ENCODE measurements at places on chromosomes 1 and 21.

GRCh38 chr1:41500378-41500777 is 15.9 kb upstream of the EDN2 start:
- no peak for DNase-seq

GRCh38 chr1:100721526-100722207 is 2.1 kb downstream of the VCAM1 start:
- no peak for DNase-seq

GRCh38 chr1:82927753-82928152 is 1071.2 kb downstream of the TTLL7 start:
- DNase-seq, result no peak

- no peak for DNase-seq
Measured at GRCh38 chr21:19921211-19921610, 1077.0 kb upstream of the NCAM2 start.

GRCh38 chr1:117051224-117052064 is 8.7 kb upstream of the TTF2 start:
- no peak for DNase-seq

GRCh38 chr1:240906477-240906876 is 294.5 kb upstream of the GREM2 start:
- DNase-seq, result no peak

- DNase-seq, result peak; percentile 51
Measured at GRCh38 chr1:17696417-17697301, 58.5 kb upstream of the ACTL8 start.

DNA sequence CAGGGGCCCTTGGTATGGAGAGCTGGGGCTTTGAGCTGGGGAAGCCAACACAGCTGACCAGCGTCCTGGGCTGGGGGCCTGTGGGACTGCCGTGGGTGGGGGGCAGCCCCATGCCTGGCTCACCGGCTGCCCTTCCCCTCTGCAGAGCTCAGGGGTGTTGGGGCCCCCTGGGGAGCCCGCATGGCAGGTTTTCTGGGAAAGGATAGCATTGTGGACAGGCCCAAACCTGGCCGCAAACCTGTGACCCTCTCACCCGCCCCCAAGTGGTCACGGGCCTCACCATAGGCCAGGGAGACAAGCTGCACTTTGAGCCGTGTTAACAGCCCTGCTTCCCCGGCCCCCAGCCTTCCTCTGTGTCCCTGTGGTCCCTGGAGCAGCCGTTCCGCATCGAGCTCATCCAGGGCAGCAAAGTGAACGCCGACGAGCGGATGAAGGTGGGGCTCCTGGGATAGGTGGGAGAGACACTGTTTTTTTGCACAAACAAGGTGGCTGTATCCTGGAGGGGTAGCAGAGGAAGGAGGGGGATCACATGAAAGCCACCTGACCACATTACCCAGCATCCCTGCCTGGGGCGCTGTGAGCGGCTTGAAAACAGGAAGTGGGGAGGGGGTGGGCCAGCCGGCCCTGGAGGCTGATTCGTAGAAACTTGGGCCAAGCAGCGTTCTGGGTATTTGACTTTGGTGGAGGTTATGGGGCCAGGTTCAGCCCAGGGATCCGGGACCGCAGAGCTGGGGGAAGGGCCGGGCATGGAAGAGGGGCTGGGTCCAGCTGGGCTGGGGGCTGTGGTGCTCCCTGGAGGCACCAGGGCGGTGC is 65.9 kb downstream of the PIK3CD start:
- DNase-seq, result no peak

- no peak for DNase-seq
Measured at GRCh38 chr1:63122079-63122478, 200.3 kb upstream of the FOXD3 start.

DNA sequence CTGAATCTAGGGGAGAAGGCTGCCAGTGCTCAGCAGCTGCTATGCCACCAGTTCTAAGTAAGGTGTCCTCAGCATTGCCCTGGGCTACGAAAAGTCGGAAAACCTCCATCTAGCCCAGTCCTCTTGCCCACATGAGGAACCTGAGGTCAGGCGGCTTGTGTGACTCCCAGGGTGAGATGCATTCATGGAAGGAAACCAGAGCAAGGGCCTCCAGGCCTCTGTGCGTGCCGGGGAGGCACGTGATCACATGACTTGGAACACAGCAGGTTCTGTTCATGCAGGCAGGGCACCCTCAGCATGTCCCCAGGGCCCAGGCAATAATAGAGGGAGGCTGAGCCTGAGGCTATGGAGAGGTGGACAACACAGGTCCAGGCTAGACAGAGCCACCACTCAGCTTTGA is 312.5 kb upstream of the DUSP10 start:
- DNase-seq, result no peak

DNA sequence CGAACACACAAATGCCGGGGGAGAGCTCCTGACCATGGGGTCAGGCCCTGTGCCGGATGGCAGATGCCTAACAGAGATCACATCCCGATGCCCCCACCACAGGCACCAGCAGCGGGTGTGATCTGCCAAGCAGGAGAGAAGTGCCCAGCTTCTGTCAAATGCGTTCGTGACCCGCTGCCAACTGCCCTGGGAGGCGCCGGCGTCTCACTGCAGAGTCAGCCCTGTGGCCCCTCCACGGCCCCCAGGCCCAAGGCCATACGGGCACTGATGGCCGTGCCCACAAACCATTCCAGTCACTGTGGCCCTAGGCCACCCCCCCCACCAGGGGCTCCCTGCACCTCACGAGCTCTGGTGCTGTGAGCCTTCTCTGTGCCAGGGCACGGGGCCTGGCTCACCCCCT is 8.0 kb downstream of the CFAP410 start:
- DNase-seq, result no peak

DNA sequence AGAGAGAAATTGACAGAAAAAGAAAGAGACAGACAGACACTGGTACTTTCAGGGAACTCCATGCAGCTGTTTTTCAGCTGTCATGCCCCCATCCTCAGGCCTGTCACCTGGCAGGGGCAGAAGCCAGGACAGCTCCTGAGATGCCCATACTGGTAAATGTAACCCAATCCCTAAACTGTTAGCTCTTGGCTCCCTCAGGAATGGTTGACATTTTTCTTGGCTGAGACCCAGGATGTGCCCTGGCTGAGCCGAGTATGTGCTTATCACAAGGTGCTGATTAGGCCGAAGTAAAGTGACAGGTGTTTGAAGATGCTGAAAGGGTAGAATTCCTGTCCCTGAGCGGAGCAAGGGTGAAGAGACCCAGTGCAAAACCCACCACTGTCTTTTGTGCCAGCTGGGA is 50.7 kb downstream of the PGM1 start:
- DNase-seq, result no peak

DNA sequence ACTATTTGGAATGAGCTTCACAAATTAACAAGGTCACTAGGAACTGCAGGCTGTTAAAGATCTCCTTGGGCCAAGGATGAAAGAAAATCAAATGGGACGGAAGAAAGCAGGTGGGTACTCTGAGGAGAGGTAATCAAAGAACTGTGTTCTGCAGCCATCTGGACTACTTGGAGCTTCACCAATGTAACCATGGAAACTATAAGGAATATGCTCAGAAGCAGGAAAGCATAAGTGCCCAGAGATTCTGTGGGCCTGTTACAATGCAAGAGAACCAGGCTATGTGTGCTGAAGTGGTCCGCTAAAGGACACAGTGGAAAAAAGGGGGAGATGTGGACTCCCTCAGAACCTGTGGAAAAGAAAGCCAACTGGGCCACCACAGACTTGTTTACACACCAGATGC is 238.5 kb downstream of the PTGER3 start:
- DNase-seq, result no peak

- no peak for DNase-seq
Measured at GRCh38 chr1:9362488-9362887, 69.8 kb downstream of the SPSB1 start.

DNA sequence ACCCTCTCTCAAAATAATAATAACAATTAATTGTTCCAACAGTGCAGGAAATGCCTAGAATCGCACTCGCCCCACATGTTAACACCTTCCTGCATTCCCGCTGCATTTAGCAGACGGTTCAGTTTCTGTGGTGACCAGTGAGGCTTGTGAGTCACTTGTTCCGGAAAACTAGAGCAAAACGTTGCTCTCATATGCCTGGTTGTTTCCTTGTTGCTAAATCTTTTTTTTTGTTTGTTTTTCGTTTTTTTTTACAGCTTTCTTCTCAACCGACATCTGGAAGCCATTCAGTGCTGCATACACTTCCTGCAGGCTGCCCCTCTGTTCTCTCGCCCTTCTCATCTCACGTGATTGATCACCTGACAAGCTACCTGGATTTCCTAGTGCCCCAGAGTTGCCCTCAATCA is 56.9 kb upstream of the TMPRSS2 start:
- peak; percentile 14 for DNase-seq

DNA sequence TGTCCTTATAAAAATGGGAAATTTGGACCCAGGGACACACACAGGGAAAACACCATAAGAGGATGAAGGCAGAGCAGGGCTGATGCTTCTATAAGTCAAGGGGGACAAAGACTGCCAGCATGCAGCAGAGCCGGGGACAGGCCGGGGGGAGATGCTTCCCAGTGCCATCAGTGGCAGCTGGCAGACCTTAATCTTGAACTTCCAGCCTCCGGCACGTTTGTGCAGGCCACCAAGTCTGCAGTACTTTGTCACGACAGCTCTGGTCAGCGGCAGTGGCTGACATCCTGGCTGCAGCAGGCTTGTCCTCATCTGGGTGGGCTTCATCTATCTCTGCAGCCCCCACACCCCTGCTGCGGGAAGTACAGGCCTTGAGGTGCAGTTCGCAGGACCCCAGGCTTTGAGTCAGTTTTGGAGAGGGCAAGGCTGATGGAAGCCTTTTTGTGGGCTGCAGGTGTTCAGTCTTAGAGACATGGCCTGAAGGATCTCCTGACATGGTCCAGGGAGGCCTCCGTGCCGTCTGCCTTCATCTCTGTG is 186.0 kb downstream of the DYRK1A start:
- no peak for DNase-seq

DNA sequence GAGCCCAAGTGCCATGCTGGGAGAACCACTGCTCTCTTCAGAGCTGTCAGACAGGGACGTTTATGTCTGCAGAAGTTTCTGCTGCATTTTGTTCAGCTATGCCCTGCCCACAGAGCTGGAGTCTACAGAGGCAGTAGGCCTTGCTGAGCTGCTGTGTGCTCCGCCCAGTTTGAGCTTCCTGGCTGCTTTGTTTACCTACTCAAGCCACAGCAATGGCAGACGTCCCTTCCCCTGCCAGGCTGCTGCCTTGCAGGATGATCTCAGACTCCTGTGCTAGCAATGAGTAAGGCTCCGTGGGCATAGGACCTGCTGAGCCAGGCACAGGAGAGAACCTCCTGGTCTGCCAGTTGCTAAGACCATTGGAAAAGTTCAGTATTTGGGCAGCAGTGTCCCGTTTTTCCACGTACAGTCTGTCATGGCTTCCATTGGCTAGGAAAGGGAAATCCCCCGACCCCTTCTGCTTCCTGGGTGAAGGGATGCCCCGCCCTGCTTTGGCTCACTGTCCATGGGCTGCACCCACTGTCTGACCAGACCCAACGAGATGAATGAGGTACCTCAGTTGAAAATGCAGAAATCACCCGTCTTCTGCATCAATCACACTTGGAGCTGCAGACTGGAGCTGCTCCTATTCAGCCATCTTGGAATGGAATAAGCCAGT is 31.9 kb downstream of the CYP4B1 start:
- DNase-seq, result no peak

DNA sequence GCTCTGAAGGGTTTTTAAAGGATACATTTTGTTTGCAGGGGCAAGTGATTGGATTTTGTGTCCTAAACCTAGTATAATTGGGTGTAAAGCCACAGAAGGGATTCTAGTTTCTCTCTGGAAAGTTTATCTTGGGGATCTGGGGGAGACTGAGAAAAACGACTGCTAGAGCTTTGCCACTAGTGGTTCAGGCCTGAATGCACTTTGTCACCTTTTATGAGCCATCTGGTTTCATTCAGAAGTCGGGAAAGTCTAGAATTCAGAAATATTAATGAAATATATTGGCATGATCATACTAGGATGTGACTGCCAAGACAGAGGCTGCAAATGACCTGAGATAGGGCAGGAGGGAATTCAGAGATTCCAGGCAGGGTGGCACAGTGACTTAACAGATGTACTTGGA is 111.5 kb upstream of the KCNK2 start:
- DNase-seq, result no peak

GRCh38 chr1:199811163-199811562 is 216.3 kb upstream of the NR5A2 start:
- DNase-seq, result no peak

- DNase-seq, result no peak
Measured at GRCh38 chr1:63643517-63643916, 50.3 kb downstream of the PGM1 start.

- DNase-seq, result no peak
Measured at GRCh38 chr1:172993640-172994039, 57.1 kb downstream of the TNFSF18 start.

DNA sequence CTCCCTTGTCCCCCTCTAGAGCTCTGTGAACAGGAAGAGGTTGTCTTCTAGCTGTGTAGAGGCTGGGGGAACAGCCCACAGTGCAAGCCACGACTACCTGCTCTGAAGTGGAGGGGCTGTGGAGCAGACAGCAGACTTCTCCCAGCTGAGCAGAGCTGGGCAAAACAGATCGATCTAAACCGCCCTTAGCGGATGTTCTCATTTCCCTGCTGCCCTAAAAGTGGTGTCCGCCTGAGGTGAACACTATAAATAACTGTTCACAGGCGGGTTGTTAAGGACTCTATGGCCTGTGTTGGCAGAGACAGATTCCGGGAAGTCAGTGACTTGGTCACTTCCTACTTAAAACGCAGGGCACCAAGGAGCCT is 203.2 kb downstream of the RHOU start:
- no peak for DNase-seq
